ENCODE measurements at places on chromosomes 7 and 10.
A peak's percentile ranks its signal among the peaks of the same experiment; 100 is the strongest.

DNA sequence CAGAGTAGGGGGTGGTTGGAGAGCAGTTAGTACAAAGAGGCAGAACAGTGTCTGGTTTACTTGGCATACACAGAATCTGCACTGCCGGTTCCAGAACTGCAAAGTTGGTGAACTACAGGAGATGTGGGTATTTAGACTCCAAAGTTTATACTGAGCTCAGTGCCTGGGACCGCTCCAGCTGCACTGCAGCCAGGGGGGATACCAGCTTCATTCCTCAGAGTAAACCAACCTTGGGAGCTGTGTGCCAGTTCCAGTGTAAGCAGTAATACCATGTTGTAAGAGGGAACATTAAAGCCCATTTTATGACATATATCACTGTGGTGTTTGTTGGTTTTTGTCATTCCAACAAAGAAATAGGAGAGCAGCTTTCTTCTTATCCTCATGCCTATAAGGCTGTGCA is 23.4 kb downstream of the LOXL4 start:
- no peak for DNase-seq

DNA sequence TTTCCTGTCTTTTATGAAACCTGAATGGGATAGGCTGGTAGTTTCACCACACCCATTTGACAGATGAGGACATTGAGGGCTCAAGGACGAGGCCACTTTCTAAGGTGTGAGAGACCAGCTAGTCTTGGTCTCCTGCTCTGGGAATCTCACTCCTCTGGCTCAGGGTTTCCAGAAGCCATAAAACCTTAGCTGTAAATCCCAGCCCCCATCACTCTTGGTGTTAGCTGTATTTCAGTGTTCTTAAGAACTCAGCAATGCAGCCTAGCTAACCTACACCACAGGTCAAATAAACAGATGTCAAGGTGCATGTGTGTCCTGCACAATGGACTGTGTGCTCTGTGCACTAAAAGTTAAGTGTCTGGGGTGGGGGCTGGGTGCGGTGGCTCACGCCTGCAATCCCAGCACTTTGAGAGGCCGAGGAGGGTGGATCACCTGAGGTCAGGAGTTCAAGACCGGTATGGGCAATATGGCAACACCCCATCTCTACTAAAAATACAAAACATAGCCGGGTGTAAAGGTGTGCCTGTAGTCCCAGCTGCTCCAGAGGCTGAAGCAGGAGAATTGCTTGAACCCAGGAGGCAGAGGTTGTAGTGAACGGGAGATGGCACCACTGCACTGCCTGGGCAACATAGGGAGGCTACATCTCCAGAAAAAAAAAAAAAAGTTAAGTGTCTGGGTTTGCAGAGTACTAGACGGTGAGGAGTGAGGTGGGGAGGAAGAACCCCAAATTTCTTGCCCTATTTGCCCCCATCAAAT is 567 bp upstream of the EPO start:
- DNase-seq: peak; percentile 64

DNA sequence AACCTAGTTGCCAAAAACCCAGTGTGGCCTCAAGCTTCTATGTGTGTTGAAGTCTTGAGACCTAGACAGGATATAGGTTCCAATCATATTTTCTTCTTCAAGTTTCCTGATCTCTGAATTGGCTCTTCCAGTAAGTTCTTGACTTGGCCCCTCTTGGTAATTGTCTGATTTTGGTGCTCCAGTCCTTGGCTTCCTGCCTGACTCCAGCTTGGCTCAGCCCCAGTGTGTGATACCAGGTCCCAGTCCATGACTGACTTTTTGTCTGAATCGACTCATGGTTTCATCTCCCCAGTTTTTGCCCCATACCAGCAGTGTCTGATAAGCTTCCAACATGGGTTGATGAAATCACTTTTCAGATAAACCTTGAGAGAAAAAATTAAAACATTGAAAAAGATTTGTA is 72.3 kb downstream of the FAS start:
- no peak for DNase-seq

GRCh38 chr7:81788246-81788645 is 18.4 kb upstream of the HGF start:
- no peak for DNase-seq

GRCh38 chr7:91503934-91504555 is 239.8 kb downstream of the FZD1 start:
- DNase-seq: no peak

DNA sequence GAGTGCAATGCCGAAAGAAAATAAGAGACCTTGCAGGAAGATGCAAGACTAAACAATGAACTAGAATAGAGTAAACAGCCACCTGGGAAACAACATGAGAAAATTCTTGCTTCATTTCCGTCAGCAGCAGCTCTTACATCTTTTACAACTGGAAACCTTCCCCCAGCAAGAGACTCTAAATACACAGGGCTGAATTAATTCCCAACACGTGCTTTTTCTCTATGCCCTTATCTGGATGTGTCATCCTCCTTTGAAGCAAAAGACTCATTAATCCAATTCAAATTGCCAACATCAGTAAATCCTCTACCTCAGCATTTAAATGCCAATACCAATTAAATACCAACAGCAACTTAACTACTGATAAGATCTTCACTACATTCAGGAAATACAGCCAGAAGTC is 99.0 kb upstream of the PDE1C start:
- DNase-seq: no peak

DNA sequence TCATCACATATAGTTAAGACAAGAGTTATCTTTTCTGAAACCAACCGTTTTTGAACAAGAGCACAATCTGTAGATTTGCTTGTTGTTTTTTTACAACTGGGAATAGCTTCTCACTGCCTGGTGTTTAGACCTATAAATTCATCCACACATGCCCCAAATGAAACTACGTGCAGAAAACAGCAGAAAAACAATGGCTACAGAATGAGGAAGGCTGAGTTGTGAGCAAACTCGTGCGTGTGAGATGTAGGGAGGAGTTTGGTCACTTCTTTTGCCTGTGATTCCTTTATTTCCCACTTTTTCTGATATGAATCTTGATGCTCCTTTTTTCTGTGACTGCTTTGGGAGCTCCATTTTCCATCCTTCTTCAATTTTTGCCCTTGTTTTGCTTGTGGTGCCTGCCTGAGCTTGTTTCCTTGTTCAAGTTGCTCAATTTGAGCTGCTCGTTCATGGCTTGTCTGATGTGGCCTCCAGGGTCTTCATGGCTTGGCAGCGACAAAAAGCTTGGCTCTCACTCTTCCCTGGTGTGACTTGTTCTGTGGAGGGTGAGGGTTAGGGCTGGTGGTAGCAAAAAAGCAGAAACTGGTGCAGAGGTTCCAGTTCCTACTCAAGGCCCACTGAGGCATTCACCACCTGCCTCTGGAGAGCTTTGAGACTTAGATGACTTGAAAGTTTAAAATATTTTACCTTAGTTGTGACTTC is 76.9 kb downstream of the ZNF365 start:
- no peak for DNase-seq

DNA sequence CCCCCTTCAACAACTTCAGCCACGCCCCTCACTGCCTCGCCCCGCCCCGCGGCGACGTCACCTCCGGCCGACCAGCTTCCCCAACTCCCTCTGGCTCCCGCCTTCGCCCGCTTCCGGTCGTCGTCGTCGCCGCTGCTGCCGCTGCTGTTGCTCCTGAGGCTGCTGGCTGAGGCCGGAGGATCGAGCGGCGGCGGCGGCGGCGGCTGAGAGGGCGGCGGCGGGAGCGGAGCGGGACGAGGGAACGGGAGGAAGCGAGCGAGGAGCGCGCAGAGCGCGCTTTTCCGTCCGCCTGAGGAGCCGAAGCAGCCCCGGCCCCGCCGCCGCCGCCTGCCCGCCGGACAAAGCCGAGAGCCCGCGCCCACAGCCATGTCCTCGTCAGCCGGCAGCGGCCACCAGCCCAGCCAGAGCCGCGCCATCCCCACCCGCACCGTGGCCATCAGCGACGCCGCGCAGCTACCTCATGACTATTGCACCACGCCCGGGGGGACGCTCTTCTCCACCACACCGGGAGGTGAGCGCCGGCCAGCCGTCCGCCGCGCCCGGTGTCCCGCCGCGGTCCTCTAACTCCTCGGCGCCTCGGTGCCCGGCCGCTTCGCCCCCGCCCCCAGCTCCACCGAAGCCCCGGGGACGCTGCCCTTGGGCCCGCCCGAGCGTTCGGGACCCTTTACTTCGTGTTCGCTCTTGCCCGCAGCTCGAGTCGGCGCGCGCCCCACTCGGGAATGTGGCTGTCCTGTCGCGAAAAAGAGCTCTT is at the start of gene EIF4EBP2:
Gene EIF4EBP2 (plus strand): TSS at position 110 of the 751 bp plus-strand sequence. CDS start 257 bp downstream, at position 367.
- DNase-seq: peak; percentile 85

DNA sequence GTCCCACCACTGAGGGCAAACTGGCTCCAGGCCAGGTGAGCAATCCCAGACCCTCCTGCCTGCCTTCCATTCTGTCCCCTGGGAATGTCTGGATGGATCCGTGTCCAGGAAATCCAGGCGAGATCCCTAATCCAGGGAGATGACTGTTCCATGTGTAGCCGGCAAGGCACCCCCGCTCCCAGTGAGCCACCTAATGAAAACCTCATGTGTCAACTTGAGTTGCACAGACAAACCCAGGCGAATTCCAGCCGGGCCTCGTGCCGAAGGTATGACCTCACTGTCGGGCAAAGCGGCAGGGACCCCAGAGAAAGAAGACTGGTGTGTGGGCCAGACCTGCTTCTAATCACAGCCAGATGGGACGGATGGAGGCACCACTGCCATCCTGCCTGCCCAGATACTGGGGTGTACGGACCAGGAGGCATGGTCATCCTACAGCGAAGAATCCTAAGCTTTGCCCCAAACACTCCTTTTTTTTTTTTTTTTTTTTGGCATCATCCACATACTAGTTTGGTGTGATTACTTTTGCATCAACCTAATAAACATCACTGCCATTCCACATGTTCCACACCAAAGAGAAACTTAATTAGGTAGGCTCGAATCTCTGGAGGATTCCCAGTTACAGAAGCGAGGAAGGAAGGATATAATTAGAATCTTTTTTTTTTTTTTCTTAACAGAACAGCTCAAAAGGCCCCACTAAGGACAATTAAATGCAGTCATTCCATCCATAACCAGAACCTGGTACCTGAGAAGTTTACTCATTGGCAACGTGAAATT is 313.1 kb downstream of the CALN1 start:
- DNase-seq: peak; percentile 71

DNA sequence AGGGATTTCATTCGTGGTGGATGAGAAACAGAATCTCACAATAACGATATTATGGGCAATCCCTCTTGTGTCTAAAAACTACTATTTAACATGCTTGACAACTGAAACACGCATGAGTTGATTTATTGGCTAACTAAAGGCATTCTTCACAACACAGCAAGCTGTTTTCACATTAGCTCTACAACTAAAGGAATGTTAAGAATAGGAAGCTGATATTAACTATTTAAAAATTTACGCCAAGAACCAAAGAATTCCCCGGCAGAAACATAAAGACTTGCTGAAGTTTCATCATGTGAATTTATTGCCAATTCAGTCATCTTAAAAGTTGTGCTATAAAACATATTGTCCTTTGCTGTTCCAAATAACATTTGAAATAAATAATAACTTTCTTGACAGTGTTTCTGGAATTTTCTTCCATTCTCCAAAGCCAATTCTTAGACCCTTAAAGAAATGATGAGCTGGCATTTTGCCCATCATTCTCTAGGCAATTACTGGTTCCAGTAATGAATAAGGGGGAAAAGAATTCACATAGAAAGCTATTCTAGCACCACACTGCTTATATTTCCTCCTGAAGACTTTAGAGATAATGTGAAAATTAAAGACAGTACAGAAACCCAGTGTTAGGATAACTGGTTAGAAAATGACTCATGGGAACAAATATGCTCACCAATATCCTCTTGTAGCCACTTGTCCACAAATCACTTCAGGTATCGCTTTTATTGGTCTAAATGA is 233.1 kb downstream of the PARD3 start:
- no peak for DNase-seq

DNA sequence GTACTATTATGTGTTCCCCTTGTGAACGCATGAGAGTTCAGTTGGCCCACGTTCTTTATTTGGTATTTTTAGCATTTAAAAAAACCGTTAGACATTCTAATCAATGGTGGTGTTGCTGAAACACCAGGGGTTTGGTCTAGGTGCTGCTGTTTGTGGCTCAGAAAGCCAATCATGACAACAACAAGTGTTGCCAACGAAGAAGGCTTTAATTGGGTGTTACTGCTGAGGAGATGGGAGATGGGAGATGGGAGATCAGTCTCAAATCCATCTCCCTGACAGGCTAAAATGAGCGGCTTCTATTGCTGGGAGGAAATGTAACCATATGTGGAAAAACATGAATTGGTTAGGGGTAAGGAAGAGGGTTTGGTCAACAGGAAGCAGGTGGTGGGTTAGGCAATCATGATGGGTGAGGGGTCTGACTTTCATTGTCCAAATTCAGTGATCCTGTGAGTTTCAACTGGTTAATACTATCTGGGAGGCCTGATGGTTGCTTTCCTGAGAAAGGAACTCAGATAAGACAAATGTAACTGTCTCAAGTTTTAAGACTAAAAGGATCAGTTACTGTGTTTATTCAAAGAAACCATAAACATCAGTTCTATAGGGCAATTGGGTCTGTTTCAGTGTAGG is 4.6 kb upstream of the ZNF425 start:
- no peak for DNase-seq

GRCh38 chr7:133983685-133984419 is 143.3 kb upstream of the LRGUK start:
- DNase-seq: peak; percentile 95

- no peak for DNase-seq
Measured at GRCh38 chr10:78900715-78901430, 167.9 kb upstream of the ZMIZ1 start.

- DNase-seq: no peak
Measured at GRCh38 chr10:44956717-44957706, 2.6 kb upstream of the RASSF4 start.

- DNase-seq: no peak
Measured at GRCh38 chr10:119996944-119997343, 104.4 kb downstream of the SEC23IP start.

GRCh38 chr10:107583974-107584373 is 419.5 kb upstream of the SORCS1 start:
- DNase-seq: no peak

DNA sequence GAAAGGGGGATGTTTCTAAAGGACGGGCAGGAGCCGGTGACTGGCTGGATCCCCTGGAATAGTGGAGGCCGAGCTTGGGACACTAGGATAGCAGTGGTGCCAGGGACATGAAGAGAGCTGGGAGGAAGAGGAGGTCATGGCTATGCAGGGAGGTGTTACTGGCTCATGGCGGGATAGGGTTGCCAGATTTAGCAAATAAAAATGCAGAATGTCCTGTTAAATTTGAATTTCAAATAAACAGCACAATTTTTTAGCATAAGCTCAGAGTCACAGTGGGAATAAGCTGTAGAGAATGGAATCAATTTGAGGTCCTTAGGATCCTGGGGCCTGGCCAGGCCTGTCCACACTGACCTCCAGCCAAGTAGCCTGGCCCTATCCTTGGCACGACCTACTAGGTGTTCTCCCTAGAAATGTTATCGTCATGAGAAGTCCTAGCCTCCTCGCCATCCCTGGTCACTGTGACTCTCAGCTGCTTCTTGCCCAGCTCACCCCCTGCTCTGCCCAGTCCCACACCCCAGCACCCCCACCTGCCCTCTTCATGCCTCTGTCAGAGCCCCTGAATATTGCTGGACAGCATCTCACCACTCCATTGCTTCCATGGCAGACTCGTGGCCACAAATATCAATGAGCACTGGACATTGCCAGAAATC is 7.6 kb upstream of the KCP start:
- no peak for DNase-seq

- DNase-seq: no peak
Measured at GRCh38 chr7:129804890-129805719, 147.7 kb downstream of the UBE2H start.

GRCh38 chr10:75111907-75112679 is 637 bp downstream of the SAMD8 start:
- DNase-seq: peak; percentile 60

Measured in NCI-H2171 treated with DMSO at 0.1 percent for 48 hours (cell line).